ENCODE measurements at places on chromosomes 11 and 22.

- peak; percentile 66 for DNase-seq
Observed at GRCh38 chr11:59173964-59174663, 2.2 kb downstream of the DTX4 start.

DNA sequence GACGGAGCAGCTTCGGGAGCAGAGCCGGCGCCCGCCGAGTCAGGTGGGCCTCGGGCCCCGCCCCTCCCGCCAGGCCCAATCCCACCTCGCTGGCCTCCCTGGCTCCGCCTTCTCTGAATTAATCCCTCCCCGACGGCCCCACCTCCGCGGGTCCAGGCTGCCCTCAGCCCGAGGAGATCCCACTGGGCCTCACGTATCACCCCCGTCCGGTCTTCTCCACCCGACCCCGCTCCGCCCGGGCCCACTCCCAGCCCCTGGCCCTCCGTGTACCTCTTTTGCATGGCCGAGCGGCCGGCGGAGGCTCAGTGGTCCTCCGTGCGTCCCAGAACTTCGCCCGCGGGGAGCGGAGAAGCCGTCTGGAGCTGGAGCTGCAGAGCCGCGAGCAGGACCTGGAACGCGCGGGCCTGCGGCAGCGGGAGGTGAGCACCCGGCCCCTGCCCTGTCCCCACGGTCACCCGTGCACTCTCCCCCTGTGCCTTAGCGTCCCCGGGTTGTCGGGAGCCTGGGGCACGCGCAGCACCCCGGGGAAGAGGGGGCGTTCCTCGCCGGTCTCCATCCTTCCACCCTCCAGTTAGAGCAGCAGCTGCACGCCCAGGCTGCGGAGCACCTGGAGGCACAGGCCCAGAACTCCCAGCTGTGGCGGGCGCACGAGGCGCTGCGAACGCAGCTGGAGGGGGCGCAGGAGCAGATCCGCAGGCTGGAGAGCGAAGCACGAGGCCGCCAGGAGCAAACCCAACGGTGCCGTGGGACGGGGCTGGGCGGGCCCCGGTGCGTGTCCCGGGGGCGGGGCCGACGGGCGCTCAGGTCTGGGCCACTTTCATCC is 2.2 kb upstream of the CD151 start:
- peak; percentile 88 for DNase-seq

GRCh38 chr22:43820651-43821305 is 8.7 kb upstream of the EFCAB6 start:
- DNase-seq, result no peak

DNA sequence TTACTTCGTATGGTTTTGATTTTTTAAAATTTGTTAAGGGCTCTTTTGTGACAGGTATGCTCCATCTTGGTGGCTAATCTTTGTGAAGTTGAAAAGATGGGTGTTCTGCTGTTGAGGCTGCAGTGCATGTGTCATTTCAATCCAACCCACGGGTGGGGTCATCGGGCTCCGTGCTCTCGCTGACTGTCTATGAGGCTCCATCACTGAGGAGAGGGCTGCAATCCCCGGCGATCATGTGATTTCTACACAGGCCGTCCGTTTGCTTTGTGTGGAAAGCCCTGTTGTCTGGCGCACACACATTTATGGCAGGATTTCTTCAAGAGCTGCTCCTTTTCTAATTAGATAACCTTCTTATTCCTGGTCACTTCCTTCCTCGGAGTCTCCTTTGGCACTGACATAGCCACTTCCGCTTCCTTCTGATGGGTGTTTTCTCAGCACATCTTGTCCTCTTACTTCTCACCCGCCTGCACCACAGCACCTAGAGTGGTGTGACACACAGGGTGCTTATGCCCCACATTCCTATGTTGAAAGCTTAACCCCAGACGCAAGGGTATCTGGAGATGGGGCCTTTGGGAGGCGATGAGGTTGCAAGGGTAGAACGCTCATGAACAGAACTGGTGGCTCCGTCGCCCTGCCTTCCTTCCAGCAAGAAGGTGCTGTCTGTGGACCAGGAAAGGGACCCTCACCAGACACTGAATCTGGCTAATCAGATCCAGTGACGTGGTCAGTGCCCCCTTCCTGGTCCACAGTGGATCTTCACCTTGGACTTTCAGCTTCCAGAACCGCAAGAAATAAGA is 9.4 kb downstream of the MOB2 start:
- no peak for DNase-seq

GRCh38 chr22:38085056-38085455 is 1.1 kb upstream of the SLC16A8 start:
- DNase-seq, result no peak

GRCh38 chr22:36447632-36448031 is 33.8 kb downstream of the TXN2 start:
- DNase-seq, result no peak

DNA sequence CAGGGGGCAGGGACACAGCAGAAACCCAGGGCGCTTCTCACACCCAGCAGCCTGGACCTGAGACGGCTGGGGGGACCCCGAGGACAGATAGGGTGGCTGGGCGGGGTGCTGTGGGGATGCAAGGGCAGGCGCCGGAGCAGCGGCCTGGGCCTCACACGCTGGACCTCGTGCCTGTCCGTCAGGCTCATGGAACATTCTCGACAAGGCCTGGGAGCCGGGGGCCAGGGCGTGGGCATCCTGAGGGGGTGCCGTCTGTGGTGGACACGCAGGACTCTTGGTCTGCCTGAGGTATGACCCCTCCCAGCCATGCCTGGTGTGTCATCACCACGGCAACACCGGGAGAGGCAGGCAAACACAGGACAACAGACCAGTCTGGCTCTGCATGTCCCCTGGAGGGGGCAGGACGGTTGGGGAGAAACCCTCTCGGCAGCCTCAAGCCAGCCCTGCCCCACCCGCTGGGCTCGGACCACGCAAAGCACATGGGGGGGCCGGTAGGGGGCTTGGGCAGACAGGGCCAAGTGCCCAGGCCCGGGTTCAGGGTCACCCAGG is 21.4 kb downstream of the MRPL23 start:
- DNase-seq, result no peak

- no peak for DNase-seq
Observed at GRCh38 chr11:68837583-68838571, 3.8 kb downstream of the CPT1A start.

GRCh38 chr11:71447791-71448256 is 369 bp downstream of the DHCR7 start:
- DNase-seq, result peak; percentile 67

GRCh38 chr11:100072131-100072530 is 615.0 kb upstream of the ARHGAP42 start:
- no peak for DNase-seq

DNA sequence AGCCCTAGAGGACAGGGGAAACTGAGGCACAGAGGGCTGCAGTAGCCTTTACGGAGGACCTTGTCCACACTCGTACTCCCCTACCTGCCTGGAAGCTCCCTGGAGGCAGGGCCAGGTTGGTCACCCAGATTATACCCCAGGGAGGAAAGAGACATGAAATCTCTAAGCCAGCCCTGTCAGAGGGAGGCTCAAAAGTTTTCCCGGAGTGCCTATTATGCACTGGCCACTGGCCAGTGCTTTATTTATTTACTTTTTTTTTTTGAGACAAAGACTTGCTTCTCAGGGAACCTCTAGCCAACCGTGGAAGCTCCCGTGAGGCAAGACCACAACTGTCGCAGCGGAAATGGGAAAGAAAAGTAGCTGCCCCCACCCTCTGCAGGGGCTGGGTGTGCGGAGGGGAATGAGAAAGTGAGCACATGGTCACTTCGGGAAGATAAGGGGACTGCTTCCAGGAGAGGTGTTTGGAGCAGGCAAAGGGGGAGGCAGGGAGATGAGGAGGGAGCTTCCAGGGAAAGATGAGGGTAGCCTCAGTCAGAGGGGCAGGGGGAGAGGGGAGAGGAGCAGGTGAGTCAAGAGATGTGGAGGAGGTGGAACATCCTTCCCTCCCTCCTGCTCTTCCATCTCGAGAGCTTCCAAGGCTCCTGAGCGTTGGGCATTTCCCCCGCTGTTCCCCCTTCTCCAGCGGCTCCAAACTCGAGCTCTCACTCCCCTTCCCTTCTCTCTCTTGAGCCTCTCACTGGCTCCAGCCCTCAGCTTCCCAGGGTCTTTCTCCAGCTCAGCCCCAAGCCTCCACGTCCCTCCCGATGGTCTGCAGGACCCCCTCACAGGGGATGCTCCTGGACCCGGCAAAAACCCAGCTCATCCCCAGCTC is 4.3 kb downstream of the IL2RB start:
- no peak for DNase-seq

DNA sequence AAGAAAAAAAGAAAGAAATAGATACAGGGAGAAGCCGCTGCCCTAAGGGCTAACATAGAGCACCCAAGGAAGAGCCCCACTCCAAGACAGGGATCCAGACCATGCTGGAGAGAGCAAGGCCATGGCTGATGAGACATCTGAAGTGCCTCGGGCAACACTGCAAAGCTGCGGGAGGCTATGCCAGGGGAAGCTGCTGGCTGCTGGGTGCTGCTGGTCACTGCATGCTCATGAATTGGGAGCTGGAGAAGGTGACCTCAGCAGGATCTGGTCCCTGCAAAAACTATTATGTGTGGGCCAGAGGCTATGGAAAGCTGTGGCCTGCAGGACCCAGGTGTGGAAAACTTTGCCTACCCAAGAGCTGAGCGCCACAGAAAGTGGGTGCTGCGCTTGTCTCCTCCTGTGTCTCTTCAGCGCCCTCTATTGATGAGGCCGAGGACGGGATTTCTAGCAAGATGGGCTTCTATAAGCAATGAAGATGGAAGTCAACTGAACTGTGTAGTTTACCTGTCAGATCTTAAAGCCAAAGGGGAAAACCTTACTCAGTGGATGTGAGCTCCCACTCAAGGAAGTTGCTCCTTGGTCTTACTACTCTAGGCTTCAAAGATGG is 17.3 kb upstream of the SLC29A2 start:
- peak; percentile 99 for DNase-seq

GRCh38 chr22:35455529-35455928 is 55.6 kb downstream of the MCM5 start:
- no peak for DNase-seq

DNA sequence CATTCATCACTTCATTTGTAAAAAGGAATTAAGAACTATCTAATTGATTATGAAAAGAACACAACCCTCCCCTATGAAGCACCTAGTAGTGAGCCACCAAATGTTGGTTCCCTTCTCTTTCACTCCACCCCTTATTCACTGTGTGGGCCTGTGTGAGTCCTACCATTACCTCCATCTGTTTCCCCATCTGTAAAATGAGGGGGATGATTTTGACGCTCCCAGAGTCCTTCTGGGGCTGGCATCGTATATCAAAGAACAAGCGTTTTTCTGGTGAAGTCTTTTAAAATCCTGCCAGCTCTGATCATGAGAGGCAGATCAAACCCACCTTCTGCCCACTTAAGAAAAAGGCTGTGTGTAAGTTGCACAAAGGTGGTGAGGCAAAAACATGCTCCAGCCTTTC is 96.6 kb upstream of the SEZ6L start:
- no peak for DNase-seq

DNA sequence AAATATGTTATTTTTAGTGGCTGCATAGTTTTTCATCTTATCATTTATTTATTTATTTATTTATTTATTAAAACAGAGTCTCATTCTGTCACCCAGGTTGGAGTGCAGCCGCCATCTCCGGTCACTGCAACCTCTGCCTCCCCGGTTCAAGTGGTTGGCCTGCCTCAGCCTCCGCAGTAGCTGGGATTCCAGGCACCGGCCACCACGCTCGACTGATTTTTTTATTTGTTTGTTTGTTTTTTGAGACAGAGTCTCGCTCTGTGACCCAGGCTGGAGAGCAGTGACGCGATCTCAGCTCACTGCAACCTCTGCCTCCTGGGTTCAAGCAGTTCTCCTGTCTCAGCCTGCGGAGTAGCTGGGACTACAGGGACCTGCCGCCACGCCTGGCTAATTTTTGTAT is 262.9 kb upstream of the DDI1 start:
- DNase-seq, result no peak

GRCh38 chr11:45073685-45074141 is 72.7 kb upstream of the PRDM11 start:
- no peak for DNase-seq

GRCh38 chr11:119486691-119487259 is 63.8 kb upstream of the THY1 start:
- DNase-seq, result no peak

- DNase-seq, result no peak
Observed at GRCh38 chr11:61153593-61154095, 7.6 kb downstream of the VPS37C start.

DNA sequence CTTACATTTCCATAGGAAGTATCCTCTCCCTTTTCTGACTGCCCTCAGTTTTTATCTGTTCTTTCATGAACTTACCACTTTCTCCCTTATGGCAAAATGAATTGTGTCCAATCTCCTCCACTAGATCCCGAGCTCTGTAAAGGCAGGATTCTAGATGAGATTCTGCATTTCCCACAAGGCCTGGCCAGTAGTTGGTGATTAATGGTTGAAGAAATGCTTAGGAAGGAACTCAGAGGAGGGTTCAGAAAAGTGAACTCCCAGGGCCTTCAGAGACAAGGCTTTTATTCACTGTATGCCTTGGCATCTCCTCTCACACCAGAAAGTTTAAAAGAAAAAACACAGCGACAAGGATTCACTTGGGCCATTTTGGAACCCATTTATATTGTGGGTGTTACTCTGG is 66.2 kb downstream of the CCDC81 start:
- no peak for DNase-seq

DNA sequence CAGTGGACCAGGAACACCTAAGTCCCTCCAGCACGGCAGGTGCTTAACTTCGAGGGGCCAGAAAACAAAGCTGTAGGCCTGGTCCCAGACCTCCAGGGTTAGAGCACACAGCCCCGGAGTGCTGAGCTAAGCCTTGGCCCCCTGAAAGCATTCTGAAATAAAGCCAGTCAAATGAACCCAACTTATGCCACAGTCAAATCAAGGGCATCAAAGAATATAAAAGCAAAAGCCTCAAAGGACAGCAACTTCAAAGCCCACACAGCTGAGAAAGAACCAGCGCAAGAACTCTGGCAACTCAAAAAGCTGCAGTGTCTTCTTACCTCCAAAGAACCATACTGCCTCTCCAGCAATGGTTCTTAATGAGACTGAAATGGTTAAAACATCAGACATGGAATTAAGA is 39.1 kb downstream of the TMEM123 start:
- DNase-seq, result no peak

- DNase-seq, result no peak
Observed at GRCh38 chr11:70328556-70328955, 58.1 kb downstream of the PPFIA1 start.

- DNase-seq, result no peak
Observed at GRCh38 chr11:13283636-13284035, 6.0 kb downstream of the BMAL1 start.

DNA sequence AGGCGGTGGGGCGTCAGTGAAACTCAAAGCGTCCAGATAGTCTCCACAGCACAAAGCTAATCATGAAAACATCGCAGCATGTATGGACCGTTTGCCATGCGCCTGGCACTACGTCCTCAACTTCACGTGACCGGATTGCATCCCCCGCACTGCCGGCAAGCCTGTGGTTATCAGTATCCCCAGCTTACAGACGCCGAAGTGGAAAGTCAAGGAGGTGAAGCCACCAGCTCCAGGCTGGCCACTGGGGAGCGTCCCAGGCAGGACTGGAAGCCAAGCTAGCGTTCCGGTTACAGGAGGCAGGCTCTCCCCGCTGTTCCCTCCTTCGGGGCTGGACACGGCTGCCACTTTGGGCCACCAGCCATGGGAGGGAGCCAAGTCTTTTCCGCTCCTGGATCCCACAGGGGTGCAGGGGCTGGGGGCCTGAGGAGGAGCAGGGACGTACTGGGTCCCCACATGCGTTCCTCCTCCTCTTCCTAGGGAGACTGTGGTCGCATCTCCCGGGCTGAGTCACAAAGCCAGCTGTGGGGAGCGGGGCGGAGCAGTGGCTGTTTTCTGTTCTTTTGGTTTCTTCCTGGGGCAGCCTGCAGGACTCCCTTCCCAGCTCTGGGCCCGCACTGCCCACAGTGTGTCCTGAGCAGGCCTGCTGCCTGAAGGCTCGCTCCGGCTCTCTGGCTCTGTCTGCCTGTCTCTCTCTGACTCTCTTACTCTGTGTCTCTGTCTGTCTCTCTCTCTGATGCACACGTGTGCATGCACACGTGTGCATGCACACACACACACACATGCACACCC is 4.3 kb upstream of the OSBPL5 start:
- no peak for DNase-seq
